ENCODE measurements at places on chromosomes 12 and 14.

DNA sequence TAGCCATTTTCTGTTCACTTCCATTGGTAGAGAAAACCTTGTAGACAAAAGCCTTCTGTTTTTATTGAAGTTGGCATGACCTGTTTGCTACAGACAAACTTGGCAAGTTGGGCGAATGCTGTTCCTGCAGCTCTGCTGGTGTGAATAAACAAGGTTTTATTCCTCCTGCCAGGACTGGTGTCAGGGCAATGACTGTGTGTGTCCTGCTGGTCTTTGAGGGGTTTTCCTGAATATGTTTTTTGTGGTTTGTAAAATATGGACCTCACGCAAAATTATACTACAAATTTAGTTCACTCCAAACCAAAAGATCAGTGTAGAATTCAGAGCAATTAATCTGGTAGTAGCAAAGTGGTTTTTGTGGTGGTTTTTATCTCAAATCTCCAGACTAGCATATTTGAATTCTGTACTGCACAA lies 140.8 kb downstream of the ERC1 start:
- H3K4me3 ChIP-seq, result no peak overlapping the region
- H3K36me3 ChIP-seq, result no peaks in the 10 kb centered on the region
- no peak overlapping the region for H3K27ac ChIP-seq
- no peaks in the 10 kb centered on the region for H3K27me3 ChIP-seq
- no peaks in the 10 kb centered on the region for H3K4me1 ChIP-seq
- no peak for DNase-seq

GRCh38 chr14:50116181-50116956 lies at the start of gene VCPKMT:
Gene VCPKMT (minus strand): TSS chr14:50116572. CDS start chr14:50116552, 20 bp downstream.
- peak within 1 kb of the TSS; percentile 68 for H3K4me3 ChIP-seq
- no peaks in the 10 kb centered on the region for H3K27me3 ChIP-seq
- H3K4me1 ChIP-seq, result peaks cover 17% of the 10 kb centered on the region
- H3K27ac ChIP-seq, result peak within 1 kb of the TSS; percentile 85
- H3K36me3 ChIP-seq, result peaks cover 35% of the 10 kb centered on the region

GRCh38 chr14:104900639-104901512 lies 23.8 kb upstream of the PLD4 start:
- no peak overlapping the region for H3K27ac ChIP-seq
- no peak overlapping the region for H3K4me3 ChIP-seq
- no peaks in the 10 kb centered on the region for H3K36me3 ChIP-seq
- DNase-seq, result no peak

DNA sequence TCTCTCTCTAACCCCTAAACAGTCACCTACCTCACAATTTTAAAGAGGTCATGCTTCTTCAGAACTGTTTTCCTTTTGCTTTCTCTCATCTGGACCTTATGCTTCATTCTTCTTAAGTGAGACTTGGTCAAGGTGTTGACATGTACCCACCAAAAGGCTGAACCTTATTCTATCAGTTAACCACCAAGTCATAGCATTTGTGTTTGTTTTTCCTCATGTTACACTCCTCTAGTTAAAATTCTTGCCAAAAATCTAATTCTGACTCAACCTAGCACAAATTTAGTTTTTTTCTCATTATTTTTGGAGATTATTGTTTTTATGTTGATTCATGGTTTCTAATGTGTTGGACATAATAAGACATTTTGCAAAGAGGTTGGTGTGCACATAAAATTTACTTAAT lies 578.6 kb downstream of the SLC16A7 start:
- H3K27me3 ChIP-seq, result no peaks in the 10 kb centered on the region
- H3K4me3 ChIP-seq, result no peak overlapping the region
- no peak overlapping the region for H3K27ac ChIP-seq
- no peaks in the 10 kb centered on the region for H3K36me3 ChIP-seq
- DNase-seq, result no peak
- H3K4me1 ChIP-seq, result no peaks in the 10 kb centered on the region

- H3K4me1 ChIP-seq, result peaks cover 16% of the 10 kb centered on the region
- no peaks in the 10 kb centered on the region for H3K27me3 ChIP-seq
- no peak overlapping the region for H3K4me3 ChIP-seq
Measured at GRCh38 chr12:107492393-107493134, 193.0 kb upstream of the PWP1 start.

DNA sequence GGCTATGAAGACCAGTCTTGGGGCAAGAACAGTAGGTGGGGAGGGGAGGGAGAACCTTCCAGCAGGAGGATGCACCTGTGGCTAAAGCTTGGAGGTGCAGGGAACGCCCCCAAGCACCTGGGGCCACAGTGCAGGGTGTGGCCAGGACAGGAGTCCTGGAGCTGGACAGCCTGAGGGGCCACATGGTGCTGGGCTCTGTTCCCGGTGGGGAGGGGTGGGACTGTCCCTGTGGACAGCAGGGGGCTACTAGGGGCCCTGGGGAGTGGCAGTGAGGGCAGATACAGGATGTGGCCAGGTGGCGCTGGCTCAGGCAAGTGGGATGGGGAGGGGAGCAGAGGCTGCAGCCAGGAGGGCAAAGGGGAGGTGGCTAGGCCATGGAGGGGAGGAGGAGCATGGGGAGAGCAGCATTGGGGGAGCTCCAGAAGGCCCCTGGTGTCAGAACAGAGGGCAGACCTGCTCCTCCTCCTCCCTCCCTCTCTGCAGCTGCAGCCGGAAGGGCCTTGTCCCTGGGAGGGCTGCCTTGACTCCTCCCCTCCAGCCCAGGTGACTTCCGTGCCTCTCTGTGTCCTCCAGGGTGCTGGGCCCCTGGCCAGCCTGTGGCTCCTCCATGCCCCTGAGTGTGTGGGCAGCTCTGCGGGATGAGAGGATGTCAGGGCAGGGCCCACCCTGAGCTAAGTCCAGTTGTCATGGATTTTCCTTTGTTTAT lies 68.4 kb upstream of the DLK1 start:
- no peaks in the 10 kb centered on the region for H3K36me3 ChIP-seq
- no peak for DNase-seq
- no peak overlapping the region for H3K4me3 ChIP-seq
- no peaks in the 10 kb centered on the region for H3K4me1 ChIP-seq
- peaks cover 10% of the 10 kb centered on the region for H3K27me3 ChIP-seq
- no peak overlapping the region for H3K27ac ChIP-seq

- no peaks in the 10 kb centered on the region for H3K36me3 ChIP-seq
- no peaks in the 10 kb centered on the region for H3K27me3 ChIP-seq
- H3K4me3 ChIP-seq, result no peak overlapping the region
- DNase-seq, result no peak
Measured at GRCh38 chr12:83841620-83842019, 1071.0 kb downstream of the SLC6A15 start.

- peaks cover 95% of the 10 kb centered on the region for H3K4me1 ChIP-seq
- peak overlapping the region; percentile 23 for H3K27ac ChIP-seq
- H3K4me3 ChIP-seq, result no peak overlapping the region
Measured at GRCh38 chr12:122086116-122086515, 7.6 kb downstream of the MLXIP start.

Measured in right atrium auricular region (tissue), 2 donors.